MCF 10A (cell line): ENCODE measurements at places on chromosomes 5 and 9.

- DNase-seq, result no peak
Measured at GRCh38 chr5:86461169-86461956, 156.4 kb upstream of the COX7C start.

DNA sequence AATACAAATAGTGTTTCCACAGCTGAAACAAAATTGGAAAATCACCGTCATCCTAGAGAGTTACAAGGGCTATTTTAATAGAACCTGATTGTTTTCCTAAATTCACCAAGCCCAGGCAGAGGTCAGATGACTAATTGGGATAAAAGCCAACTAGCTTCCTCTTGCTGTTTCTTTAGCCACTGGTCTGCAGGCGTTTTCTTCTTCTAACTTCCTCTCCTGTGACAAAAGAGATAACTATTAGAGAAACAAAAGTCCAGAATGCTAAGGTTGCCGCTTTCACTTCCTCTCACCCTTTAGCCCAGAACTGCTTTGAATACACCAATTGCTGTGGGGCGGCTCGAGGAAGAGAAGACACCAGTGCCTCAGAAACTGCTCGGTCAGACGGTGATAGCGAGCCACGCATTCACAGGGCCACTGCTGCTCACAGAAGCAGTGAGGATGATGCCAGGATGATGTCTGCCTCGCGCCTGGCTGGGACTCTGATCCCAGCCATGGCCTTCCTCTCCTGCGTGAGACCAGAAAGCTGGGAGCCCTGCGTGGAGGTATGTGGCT is at the start of gene TLR4:
TSS of gene TLR4 (plus strand) at position 380 of the 552 bp plus-strand sequence. CDS start at position 450, 70 bp downstream.
- DNase-seq, result peak; percentile 84

GRCh38 chr9:90892918-90893317 is 91.3 kb downstream of the SYK start:
- no peak for DNase-seq

GRCh38 chr9:111854799-111855198 is 41.8 kb upstream of the UGCG start:
- DNase-seq, result no peak

- DNase-seq, result no peak
Measured at GRCh38 chr9:112447283-112447761, 39.3 kb upstream of the KIAA1958 start.

- no peak for DNase-seq
Measured at GRCh38 chr5:62980884-62981283, 402.3 kb downstream of the LRRC70 start.

GRCh38 chr5:146789712-146790653 is 88.6 kb downstream of the PPP2R2B start:
- no peak for DNase-seq

DNA sequence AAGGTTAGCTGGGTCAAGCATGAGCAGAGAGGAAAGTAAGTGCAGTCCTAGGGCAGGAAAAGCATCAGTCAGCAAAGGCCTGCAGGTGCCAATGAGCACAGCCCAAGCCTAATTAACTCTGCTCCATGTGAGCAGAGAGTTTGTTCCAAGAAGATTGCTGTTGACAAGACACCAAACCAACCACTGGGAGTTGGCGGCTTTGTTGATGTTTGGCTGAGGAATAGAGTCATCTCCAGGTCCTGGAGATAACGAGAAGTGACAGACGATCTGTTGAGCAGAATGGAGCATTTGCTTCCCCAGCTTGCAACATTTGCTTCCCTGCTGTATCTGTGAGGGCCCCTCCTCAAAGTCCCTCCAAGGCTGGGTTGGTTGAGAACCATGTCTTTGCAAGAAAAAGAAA is 68.2 kb downstream of the FAM114A2 start:
- DNase-seq, result no peak

DNA sequence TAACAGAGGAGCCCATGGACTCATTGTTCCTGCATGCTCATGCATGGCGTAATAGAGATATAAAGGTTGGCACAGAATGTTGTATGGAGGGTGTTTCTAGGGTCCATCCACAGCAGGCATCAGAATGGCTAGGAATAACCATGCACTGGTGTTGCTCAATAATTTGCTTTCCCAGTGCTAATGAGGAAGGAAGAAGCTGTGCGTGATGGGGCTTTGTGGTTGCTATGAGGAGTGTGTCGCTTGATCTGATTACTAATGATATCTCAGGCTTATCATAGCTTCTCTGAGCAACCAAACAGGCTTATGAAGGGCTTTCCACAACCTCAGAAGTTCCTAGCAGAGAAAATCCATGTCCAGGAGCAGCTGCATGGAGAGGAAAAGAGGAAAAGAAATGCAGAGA is 151.3 kb upstream of the TRPC7 start:
- no peak for DNase-seq

- no peak for DNase-seq
Measured at GRCh38 chr9:135186248-135187164, 99.0 kb downstream of the OLFM1 start.

- no peak for DNase-seq
Measured at GRCh38 chr9:122342323-122343050, 28.3 kb upstream of the PTGS1 start.

GRCh38 chr9:8232726-8233125 is 433.1 kb upstream of the DMAC1 start:
- no peak for DNase-seq

DNA sequence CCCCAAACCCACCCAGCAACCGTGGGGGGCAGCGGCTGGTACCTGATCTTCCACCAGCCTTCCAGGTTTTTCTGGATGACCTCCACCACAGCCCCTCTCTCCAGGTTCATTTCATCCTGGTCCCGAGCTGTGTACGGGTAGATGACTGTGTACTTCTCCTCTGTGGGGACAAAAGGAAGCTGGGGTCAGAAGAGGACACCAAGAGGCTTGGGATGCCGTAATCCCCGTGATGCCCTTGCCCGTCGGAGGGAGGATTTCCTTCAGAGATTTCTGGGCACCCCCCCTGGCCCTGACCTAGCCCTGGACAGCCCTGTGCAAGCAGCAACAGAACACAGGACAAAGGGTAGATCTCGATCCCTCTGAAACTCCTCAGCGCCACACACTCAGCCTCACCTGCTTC is 70.3 kb upstream of the UBTD2 start:
- DNase-seq, result no peak

DNA sequence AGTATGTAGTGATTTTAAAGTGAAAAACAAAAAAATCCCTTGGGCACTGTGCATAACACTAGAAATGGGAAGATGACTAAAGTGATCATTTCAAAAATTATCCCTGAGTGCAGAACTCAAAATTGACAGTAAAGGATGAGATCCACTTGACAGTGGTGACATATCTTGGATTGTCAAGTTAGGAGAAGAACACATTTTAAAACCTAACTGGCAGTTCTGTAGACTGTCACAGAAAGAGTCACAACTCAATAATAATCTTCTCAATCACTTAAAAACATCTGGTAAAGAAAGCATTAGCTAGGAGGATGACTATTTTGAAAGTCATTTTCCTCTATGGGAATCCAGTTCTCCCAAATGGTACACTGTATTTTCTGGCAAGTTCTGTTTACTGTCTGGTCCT is 127.1 kb downstream of the PIP5K1B start:
- DNase-seq, result no peak

DNA sequence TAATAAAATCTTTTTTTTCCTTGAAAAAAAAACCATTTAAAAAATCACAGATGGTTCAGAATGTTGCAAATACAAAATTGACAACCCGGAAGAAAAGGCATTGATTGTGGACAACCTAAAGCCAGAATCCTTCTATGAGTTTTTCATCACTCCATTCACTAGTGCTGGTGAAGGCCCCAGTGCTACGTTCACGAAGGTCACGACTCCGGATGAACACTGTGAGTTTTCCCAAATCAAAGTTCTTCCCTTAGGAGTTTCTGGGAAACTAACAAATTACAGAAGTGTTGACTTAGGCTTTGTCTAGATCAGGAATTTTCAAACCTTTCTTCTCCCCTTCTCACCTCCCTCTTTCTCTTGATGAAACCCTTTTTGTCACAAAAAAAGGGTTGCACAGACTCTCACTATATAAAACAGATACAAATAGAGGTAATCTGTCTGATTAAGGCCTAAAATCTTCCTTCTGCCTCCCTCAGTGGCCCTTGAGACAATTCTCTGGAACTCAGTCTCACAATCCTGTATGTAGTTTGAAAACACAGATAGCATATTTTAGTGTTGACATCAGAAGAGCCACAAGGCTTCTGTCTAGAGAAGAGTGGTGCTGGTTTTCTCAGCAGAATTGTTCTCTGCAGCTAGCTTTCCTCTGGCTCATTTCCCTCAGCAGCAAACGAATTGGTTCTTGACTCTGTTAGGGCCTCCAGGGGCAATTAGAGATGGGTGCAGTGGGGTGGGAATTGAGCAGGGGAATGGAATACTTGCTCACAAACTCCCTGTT is 79.5 kb downstream of the OSMR start:
- no peak for DNase-seq

GRCh38 chr5:179323026-179323870 is 22.0 kb downstream of the ADAMTS2 start:
- DNase-seq, result no peak

DNA sequence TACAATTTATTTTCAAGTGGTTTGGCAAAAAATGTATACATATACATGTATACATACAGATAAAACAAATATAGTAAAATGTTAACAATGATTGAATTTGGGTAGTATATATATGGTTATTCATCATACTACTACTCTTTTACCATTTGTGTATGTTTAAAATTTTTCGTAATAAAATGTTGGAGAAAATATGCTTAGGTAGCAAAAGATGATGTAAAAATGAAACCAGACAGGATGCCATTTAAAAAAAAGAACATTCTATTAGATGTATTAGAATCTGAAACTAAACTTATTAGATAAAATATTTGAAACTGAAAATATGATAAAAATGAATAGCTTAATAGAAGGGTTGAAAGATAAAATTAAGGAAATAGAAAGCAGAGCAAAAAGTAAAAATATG is 144.9 kb upstream of the FER start:
- no peak for DNase-seq

DNA sequence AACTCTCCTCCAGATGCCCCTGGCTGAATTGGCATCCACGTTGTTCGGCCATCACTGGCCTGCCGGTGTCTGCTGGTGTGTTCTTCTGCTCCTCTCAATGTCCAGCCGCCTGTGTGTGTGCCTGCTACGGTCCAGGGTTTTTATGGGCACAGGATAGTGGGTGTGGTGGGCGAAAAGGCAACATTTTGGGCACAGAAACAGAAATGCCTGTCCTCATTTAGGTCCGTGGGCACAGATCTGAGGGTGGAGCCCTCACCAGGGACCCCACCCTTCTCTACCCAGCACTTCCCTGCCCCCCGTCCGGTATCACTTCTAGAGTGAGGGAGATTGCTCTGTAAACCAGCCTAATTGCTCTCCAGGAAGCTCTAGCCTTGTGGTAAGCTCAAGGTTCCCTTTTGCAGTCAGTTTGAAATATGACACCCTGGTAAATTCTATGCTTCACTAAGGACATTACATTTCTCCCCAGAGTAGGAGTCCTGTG is 410.1 kb downstream of the MAT2B start:
- DNase-seq, result peak; percentile 34

- no peak for DNase-seq
Measured at GRCh38 chr9:5574097-5574496, 54.8 kb upstream of the RIC1 start.

GRCh38 chr9:70950270-70950669 is 171.2 kb downstream of the TRPM3 start:
- no peak for DNase-seq

DNA sequence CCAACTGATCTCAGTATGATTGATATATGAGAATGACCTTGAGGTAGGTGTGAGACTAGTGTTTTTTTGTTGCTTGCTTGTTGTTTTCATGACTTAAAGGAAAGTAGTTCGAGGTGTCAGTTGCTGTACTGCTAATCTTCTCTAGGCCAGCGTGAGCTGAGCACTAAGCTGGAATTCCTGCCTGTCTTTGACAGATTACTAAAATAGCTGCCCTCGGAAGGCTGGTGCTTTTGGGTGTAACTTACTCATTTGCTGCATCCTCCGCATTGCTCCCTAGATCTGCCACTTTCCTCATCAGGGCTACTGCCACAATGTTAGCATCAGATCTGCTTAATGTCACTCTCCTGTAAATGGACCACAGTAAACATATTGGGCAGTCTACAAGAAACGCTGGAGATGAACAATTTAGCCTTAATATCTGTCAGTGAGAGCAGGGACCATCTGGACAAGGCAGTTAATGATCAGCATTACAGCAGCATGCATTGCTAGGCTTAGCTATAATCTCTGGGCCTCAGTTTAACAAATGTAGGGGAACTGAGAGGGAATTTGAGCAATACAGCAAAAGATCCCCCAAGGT is 106.6 kb upstream of the CDH6 start:
- no peak for DNase-seq

- DNase-seq, result no peak
Measured at GRCh38 chr5:115524199-115524847, 20.3 kb downstream of the FEM1C start.

GRCh38 chr5:100537946-100538345 is 2.8 kb downstream of the FAM174A start:
- DNase-seq, result no peak

DNA sequence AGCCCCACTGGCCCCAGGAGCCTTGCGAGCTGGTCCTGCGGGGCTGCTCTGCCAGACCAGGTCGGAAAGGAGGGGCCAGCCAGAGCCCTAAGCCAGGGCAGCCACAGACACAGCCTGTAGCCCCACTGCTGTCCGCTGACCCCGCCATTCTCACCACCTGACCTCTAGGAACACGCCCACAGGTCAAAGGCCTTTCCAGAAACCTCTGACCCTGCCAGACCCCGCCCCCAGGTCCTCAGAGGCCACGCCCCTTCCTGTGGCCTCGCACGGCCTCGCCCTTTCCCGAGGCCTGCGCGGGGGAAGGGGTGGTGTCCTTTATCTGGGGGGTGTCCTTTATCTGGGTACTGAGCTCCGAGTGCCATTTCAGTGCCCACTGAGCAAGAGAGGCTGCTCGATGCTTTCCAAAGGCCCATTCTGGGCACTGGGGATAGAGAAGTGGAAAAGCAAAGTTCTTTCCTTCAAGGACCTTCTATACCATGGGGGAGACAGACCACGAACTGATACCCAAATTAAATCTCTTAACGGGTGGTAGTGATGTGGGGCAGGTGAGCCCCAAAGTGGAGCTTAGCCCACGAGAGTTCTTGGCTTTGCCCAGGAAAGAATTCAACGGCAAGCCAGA is 46.5 kb downstream of the P4HA2 start:
- no peak for DNase-seq

DNA sequence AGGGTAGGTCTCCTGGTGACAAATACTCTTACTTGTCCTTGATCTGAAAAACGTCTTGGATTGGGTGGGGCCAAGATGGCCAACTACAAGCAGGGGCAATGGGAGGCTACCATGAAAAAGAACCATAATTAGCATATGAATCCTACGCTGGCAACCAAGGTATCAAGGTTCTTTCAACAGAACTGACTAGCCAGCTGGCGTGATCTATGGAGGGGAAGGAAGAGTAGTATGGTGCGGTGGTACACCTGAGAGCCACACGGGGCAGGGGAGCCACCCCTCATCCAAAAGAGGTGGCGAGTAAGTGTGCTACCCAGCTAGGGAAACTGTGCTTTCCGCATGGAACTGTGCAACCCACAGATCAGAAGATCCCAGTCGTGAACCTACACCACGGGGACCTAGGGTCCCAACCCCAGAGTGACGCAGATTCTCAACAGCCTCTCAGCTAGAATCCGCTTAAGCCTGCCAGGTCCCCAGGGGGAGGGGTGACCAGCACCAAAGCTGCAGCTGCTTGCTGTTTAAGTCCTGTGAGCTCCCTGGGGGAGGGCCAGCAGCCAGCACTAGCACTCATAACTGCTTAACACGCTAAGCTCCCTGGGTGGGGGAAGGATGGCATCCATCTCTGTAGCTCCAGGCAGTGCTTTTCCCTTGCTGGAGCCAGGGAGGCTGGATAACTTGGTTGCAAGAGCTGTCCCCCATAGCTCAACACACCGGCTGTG is 334.8 kb downstream of the FBXL17 start:
- DNase-seq, result no peak
